Fibroblast of skin of scalp (primary cell): ENCODE measurements at places on chromosomes 6 and 20.

GRCh38 chr6:157148391-157149323 lies 174.7 kb downstream of the TMEM242 start:
- peak; percentile 91 for DNase-seq

GRCh38 chr20:8130840-8131526 lies 1.1 kb upstream of the PLCB1 start:
- DNase-seq, result no peak

- DNase-seq, result peak; percentile 70
Measured at GRCh38 chr20:38692436-38693411, 31.6 kb upstream of the SLC32A1 start.

DNA sequence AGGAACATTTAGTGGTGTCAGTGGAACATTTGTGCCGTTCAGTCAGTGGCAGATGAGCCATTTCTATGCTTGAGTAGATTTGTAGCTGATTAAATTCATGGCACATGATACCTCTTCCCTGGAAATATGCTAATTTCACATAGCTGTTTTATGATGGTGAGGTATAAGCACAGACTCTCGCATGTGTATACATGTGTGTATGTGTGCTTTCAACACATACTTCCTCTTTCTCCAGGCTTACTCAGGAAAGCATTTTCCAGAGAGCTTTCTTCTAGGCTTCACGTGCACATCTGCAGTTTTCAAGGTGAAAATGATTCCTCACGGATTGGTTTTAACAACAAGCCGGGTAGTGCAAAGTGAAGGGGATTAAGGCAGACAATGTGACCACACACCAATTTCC lies 396.5 kb downstream of the HDGFL1 start:
- no peak for DNase-seq

DNA sequence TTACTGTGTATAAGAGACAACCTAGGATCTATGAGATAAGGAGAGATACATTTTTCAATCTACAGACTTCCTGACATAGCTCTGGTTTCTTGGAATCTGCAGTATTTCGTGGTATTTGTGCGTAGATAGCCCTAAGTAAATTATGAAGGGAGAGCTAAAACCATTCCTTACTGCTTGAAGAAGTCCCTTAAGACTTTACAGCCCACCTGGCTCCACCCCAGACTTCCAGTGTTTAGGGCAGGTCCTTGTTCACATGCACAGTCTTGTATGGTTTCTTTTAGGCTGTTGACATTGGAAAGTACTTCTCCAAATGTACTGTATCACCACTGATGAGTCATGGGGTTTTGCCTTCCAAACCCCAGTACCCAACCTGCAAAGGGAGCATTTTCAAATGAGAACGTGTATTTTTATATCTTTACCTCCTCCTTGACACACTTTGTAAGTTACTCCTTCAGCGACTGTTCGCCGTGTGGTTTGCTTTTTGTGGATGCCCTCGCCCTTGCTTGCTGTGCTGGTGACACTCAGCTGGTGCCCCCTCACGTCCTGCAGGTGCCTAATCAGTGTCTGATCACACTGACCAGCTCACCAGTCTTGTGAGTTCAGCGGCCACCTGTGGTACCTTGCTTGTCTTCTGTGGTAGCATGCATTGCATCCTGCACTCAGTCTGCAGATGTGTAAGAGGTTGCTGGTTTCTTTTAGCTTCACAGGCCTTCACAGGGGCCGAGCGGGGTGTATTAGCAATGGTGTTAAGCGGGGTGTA lies 73.3 kb downstream of the IGF2R start:
- peak; percentile 38 for DNase-seq

- no peak for DNase-seq
Measured at GRCh38 chr20:14634665-14635064, 297.3 kb upstream of the FLRT3 start.

DNA sequence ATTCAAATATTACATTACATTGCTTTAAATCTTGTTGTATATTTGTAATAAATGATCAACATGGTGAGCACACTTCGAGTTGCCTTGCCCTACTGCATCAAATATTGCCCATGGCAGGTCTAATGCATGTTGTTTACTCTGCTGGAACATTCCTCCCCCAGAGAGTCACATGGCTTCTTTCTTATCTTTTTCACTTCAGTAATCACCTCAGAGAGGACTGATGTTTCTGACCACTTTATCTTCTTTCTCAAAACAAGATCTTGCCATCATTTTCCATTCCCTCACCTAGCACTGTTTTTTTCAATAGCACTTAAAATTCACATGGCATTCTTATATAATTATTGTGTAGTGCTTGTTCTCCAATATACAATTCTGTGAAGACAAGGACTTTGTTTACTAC lies 243.5 kb upstream of the THEMIS start:
- no peak for DNase-seq

DNA sequence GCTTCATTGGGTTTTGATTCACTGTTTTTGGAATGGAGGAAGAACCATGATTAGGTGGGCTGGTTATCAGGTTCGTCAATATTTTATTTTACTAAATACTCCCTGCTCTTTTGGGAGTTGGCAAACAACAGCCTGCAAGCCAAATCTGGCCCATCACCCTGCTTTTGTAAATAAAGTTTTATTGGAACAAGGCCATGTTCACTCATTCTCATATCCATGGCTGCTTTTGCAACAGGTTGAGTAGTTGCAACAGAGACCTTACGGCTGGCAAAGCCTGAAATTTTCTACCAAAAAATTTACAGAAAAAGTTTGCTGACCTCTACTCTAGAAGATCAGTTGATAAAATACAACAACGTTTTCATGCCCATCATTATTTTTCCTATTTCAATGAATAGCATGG lies 45.1 kb downstream of the SYTL3 start:
- DNase-seq, result no peak

GRCh38 chr20:32582659-32583580 lies 2.2 kb downstream of the NOL4L start:
- no peak for DNase-seq

- no peak for DNase-seq
Measured at GRCh38 chr20:12464036-12464435, 544.7 kb upstream of the SPTLC3 start.

- DNase-seq, result peak; percentile 51
Measured at GRCh38 chr6:71012866-71013469, 56.1 kb upstream of the B3GAT2 start.

GRCh38 chr6:26311012-26311384 lies 54.0 kb upstream of the BTN3A2 start:
- DNase-seq, result peak; percentile 78

DNA sequence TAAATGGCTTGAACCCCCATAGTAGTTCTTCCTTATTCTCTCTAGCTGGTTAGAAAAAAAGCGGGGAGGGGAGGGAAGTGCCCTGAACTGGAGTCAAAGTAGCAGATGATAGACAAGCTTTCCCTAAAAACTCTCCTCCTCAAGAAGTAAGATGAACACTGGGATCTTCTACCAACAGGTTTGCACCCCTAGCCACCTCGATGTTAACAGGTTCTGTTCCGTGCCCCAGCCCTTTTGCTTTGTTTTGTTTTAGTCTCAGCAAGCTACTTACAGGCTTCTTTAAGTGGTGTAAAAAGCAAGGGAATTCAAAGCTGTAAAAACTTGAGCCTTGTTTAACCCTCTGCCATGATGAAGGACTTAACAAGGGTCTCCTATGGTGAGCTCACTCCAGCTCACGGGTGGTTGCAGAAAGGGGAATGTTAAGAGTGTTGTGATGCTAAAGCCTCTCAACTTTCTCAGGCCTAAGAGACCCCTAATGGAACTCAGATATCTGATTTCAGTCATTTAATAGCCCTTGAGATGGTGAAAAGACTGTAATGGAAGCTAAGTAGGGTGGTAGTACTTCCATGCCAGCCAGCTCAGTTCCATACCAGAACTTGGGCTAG lies 106.0 kb downstream of the FOXO3 start:
- no peak for DNase-seq

DNA sequence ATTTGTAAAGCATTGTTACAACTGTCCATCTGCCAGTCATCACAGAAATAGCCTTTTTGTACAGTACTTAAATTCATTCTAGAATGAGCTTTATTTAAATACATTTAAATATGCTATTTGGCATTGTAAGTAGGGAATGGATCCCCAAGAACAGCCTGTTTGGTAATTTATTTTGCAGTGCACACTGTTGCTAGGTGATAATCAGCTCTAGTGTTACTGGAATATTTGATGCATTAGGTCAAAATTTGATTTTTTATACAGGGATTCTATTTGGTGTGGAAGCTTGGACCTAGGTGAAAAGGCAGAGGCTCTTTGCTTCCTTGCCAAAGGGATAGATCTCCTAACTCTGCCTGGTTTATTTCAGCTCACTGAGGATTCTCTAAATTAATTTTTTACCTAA lies 593.7 kb downstream of the EPM2A start:
- no peak for DNase-seq

DNA sequence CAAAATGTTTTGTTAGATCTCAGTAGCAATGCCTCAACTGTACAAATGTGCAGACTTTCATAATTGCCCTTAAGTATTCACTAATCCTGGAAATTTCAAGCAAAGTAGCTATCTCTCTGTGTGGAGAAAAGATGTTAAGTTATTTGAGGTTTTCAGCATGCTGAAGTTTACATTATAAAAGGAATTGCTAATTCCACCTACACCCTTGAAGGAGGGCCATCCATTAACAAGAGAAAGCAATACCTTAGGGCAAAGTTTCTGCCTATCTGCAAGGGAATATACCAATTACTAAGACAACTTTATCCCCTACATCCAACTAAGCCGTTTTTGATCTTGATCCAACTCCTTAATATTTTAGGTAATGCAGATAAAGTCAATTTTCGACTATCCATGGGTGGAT lies 380.7 kb upstream of the BTBD3 start:
- no peak for DNase-seq

DNA sequence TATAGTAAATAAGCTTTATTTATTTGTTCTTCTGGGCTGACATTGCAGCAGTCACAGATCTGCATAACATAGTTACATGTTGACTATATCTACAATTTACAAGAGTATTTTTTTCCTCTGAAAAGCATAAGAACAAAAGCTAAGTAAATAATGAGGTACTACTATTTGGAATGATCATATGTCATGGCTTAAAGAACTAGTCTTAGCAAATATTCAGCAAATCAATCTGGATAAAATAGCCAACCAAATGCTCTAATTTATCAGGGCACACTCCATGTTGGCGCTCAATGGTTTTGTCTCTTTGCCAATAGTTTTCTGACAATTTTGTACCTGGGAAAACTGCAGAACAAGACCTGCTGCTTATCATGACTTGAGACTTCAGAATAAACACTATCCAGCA lies 233.4 kb upstream of the RIN2 start:
- no peak for DNase-seq

GRCh38 chr20:62365814-62366369 lies 1.2 kb downstream of the LAMA5 start:
- no peak for DNase-seq

GRCh38 chr20:16694161-16694560 lies 35.7 kb upstream of the SNRPB2 start:
- DNase-seq, result no peak

GRCh38 chr20:58188527-58188926 lies 39.9 kb downstream of the ANKRD60 start:
- no peak for DNase-seq

DNA sequence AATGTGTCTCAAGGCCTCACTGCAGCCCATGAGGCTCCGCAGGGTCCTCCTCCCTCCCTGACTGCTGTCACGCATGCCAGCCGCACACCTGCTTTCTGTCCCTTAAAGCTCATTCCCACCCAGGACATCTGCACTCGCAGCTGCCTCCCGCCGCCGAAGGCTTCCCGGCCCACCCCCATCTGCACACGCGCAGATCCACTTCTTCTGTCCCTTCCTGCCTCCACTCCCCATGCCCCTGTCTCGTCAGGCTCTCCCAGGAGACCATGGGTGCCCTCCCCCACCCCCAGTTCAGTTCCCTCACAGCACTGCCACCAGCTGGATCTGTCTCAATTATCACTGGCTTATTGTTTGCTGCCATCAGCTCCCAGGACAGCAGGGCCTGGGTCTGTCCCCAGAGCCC lies 63.0 kb downstream of the RIPOR3 start:
- DNase-seq, result no peak

DNA sequence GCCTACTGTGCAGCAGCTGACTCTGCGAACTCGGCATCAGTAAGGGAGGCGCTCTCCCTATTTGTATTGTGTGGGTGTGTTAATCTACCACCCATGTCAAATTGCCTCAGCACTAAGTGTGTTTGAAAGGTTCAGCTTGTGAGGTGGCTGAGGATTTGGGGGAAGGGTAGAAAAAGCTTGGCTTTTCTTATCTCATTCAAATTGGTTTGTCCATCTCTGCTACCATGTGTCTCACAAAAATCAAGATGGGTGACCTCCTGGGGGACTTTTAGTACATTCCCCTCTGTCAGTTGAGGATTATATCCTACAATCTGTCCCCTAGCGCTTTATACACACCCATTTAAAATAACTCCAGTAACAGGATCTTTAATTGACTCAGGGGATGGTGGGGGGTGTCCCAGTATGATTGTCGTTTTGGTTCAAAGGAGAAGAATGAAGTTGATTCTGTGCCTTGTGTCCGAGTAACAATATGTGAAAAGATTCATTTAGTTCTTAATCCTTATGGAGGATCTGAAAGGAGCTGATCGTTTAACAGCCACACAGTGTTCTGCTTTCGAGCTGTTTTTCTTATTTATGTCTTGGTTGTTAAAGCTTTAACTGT lies 609.6 kb downstream of the PKHD1 start:
- DNase-seq, result no peak

DNA sequence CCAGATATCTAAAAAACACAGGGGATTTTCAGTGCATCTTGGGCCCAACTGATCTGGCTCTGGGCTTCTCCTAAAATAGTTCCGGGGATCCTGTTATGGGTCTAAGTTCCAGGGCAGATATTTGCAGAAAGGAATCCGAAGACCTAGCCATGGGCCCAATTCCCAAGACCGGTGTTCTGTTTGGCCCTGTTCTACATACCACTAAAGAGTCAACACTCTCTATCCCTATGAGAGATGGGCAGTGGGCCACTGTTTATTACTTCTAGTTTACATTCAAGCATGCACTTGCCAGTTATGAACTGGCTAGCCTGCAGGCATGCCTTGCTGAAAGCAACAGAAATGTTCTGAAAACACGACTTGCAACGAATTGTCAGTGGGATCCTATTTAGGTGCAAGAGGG lies 87.4 kb upstream of the PLCB4 start:
- DNase-seq, result no peak

DNA sequence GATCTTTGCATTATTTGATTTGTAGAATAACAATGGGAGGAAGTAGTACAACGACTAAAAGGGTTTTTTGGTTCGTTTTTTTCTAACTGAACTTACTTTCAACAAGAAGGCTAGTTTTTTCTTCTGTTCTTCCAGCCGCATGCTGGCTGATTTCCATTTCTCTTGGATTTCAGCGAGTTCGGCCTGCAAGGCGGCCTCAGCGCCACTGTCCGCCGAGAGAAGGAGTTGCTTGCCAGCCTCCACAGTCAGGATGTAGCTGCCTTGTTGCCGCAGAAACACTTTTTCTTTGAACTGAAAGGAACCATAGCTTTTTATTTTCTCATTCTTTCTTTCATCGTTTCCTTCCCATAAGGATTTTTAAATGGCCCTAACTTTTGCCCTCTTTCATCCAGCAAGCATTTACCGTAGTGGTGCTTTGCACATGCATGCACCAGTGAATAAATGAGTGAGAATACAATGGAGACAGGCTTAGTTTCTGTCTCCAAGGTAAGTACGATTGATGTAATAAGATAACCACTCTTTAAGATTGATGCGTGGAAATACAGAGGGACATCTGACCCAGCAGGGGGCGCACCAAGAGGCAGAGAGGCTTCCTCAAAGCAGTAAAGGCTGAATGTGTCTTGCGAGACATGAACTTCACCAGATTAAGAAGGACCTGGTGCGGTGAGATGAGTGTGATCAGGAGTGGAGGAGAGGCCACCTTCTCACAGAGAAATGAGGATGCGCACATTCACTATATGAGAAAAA lies 398.8 kb downstream of the ESR1 start:
- DNase-seq, result peak; percentile 11
